PC-3 (cell line): ENCODE measurements at places on chromosomes 2 and 18. TPM values are rescaled to one million over a fixed set of nuclear protein-coding genes. Genes with fewer than 3 reads are reported as not detected.

The SYT4 gene
- not detected in 2 replicates for total RNA-seq

The NT5DC4 gene
- total RNA-seq: 0.04 TPM in 1 of 2 replicates, not detected in the other

DNA sequence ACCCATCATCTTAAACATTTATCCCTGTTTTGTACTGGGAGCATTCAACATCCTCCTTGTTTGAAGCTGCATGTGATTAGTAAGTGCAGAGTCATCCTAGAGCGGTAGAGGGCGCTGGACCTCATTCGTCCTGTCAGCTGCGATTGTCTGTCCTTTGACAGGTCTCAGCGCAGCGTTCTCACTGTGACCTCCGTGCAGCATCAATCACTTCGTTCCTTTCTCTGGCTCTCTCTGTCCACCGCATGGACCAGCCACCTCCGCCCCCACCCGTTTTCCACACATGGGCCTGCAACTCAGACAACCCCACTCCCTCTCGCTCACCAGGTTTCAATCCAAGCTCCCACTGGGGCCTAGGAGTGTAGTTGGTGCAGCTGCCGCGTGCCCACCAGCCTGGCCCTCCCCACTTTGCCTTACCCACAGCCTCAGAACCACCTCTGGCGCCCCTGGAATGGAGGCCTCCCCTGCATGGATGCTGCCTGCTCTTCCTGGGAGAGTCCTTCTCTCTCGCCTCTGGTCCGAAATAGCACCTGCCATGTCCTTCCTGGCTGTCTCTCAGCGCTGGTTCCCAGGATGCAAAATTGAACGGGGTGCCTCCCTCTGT lies 90.5 kb downstream of the NDUFA10 start:
- H3K27ac ChIP-seq: no peak overlapping the region
- H3K4me3 ChIP-seq: no peak overlapping the region
- H3K27me3 ChIP-seq: no peaks in the 10 kb centered on the region
- H3K36me3 ChIP-seq: no peaks in the 10 kb centered on the region

GRCh38 chr2:233473386-233473791 lies 93.2 kb downstream of the USP40 start:
- H3K27ac ChIP-seq: no peak overlapping the region
- DNase-seq: no peak
- peaks cover 7% of the 10 kb centered on the region for H3K4me1 ChIP-seq
- H3K27me3 ChIP-seq: no peaks in the 10 kb centered on the region

- no peaks in the 10 kb centered on the region for H3K27me3 ChIP-seq
- H3K4me1 ChIP-seq: peaks cover 30% of the 10 kb centered on the region
- DNase-seq: no peak
- peak overlapping the region; percentile 49 for H3K27ac ChIP-seq
- H3K36me3 ChIP-seq: no peaks in the 10 kb centered on the region
- H3K4me3 ChIP-seq: no peak overlapping the region
Observed at GRCh38 chr2:205699515-205700289, 17.4 kb downstream of the NRP2 start.

DNA sequence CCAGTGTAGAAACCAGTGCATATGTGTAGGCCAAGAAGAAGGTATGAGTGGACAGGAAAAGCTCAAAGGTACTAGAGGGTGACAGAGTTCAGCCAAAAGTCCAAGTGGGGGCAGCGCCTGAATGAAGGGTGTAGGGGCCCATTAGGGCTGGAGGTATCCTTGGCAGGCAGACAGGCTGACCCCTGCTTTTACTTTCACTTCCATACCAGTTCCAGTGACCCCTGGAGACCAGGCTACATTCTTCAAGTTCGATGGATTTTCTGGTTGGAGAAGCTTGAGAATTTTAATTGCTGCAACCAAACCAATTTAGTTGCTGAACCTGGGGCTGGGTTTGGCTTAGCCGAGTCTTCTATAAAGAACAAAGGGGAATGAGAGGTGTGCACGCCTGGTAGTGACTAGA lies 42.3 kb upstream of the MRPL33 start:
- no peak overlapping the region for H3K4me3 ChIP-seq
- no peaks in the 10 kb centered on the region for H3K27me3 ChIP-seq
- H3K4me1 ChIP-seq: peaks cover 3% of the 10 kb centered on the region
- no peaks in the 10 kb centered on the region for H3K36me3 ChIP-seq
- DNase-seq: no peak
